Cardiac muscle cell (in vitro differentiated cells and primary cell): ENCODE measurements at places on chromosomes 13 and 19. TPM values are rescaled to one million over a fixed set of nuclear protein-coding genes. Genes with fewer than 3 reads are reported as not detected.

Gene IRGC
- polyA plus RNA-seq = not detected in 2 replicates

DNA sequence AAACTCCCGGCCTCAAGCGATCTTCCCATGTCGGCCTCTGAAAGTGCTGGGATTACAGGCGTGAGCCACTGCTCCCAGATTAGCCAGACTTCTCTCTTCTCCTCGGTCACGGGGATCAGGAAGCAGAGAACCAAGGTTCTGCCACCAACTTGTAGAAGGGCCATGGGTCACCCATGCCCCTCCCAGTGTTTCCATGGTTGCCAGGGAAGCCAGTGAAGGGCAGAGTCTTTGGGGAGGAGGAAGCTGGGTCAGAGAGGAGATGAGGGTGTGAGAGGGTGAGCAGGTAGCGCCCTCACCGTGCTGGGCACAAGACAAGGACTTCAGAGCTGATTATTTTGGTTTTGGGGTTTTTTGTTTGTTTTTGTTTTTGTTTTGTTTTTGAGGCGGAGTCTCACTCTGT, 77.1 kb downstream of the GNG7 start:
- no peak for DNase-seq

DNA sequence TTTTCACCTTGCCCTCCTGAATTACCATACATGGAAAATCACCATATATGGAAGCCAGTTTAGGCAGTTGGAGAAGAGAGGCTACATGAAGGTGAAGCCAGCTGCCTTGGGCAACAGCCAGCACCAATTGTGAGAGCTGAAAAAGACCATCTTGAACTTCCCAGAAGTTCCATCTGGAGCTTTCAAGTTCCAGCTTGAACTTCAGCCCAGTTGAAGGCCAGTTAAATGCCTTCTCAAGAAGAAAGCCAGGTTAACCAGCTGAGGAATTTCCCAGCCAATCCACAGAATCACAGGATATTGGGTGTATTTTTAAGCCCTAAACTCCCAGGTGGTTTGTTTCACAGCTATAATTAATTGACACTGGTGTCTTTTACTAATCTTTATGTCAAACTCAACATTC, 713.6 kb upstream of the MIR17HG start:
- DNase-seq = no peak

- no peak for DNase-seq
Observed at GRCh38 chr19:474126-475078, 13.6 kb upstream of the SHC2 start.

Gene EID2B
- 8.4 and 14.1 TPM in 2 replicates for polyA plus RNA-seq

DNA sequence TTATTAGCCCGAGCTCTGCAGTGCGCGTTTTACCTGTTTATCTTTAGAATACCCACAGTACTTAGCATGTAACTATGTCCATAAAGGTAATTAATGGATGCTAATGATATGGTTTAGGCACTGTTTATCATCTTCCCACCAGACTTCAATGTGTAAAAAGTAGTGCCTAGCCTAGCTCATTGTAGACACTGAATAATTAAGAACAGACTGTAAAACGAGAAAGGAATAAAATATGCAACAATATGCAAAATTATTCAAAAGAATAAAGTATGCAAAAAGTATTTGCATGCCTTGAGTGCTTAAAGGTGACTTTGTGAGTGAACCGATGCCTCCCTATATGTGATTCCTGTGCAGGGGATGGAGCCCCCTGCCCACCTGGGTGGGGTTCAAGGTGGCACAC, 35.7 kb upstream of the RNF113B start:
- DNase-seq = no peak

- no peak for DNase-seq
Observed at GRCh38 chr19:5062799-5063198, 93.9 kb downstream of the KDM4B start.

Gene ZNF844
- polyA plus RNA-seq = 5.8 and 9.1 TPM in 2 replicates

Gene LRRC63
- polyA plus RNA-seq = 2.0 and 2.5 TPM in 2 replicates

DNA sequence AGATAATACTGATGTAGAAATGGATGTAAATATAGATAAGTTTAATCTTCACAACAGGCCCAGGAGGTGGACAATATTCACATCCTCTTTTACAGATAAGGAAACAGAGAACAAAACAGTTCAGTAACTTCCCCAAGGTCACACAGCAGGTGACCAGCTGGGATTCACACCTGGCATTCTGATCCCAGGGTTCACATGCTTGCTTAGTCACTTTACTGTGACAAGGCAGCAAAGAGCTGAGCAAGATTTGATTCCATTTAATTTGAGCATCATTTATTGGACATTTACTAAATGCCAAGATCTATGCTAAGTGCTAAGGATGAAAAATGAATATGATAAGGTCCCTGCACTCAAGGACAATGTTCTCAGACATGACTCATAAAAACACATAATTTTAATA, 94.1 kb upstream of the STARD13 start:
- no peak for DNase-seq

Gene GJB6
- polyA plus RNA-seq = not detected in 2 replicates

GRCh38 chr19:7738023-7738422, 6.1 kb upstream of the CLEC4G start:
- no peak for DNase-seq

- DNase-seq = no peak
Observed at GRCh38 chr19:35346193-35347052, 1.3 kb upstream of the FFAR1 start.

DNA sequence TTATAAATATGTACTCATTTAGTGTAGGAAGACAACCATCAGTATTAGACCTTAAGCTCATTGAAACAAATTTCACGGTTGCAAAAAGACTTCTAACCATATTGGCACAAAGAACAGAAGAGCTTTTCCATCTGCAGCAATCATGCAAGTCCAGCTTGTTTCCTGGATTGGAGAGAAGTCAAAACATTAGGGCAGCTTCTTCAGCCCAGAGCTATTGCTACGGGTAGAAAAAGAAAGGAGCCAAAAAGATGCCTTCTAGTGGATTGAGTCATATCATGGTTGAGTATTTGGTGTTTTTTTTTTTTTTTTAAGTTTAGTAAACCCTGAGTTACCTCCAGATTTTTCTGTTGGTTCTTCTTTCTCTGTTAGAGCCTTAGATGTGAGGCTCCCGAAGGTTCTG, 99.8 kb downstream of the WDFY2 start:
- DNase-seq = peak; percentile 45

DNA sequence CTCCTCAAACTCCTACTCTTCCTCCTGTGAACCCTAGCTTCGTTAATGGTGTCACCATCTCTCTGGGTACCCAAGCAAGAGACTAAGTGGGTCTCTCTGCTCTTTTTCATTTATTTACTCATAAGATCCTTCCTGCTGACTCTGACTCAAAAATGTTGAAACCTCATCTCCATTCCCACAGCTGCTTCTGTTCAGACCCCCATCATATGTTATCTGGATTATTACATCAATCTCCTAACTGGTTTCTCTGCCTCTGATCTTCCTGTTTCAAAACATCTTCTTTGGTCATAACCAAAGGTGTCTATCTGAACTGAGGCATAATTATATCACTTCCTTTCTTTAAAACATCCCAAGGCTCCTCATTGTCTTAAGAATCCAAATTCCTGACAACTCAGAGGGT, 2.0 kb upstream of the MEDAG start:
- peak; percentile 49 for DNase-seq

Gene POSTN
- 4.0 and 5.0 TPM in 2 replicates for polyA plus RNA-seq

DNA sequence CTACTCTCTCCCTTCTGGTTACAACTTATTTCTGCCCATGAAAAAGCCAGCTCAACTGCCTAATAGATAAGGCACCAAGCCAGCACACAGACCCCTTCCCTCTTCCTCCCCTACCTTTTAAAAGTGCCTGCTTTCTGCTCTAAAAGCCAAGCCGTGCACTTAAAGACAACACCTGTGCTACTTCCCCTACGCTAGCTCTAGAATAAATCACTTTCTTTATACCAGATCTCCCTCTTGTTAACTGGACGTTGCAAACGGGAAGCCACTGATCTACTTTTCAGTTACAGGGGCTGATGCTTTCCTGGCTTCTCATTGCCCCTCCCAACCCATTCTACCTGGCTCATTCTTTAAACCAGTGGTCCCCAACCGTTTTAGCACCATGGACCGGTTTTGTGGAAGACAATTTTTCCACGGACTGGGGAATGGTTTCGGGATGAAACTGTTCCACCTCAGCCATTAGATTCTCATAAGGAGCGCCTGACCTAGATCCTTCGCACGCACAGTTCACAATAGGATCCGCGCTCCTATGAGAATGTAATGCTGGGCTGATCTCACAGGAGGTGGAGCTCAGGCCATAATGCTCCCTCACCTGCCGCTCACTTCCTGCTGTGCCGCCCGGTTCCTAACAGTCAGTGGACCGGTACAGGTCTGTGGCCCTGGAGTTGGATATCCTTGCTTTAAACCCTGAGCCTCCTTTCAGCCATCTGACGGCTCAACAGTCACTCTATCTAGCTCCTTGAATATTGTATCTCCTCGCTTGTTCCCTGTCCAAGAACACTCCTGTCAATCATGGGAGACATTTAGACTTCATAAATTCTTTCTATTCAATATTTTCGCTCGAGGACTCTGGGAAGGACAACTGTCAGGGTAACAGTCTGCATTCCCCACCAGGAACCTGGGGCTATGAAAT, 841 bp upstream of the ZNF223 start:
- peak; percentile 6 for DNase-seq

Gene FLT3
- polyA plus RNA-seq = not detected in 2 replicates

Gene KXD1
- 111 and 127 TPM in 2 replicates for polyA plus RNA-seq

Gene FLT3LG
- 0.86 and 2.6 TPM in 2 replicates for polyA plus RNA-seq

DNA sequence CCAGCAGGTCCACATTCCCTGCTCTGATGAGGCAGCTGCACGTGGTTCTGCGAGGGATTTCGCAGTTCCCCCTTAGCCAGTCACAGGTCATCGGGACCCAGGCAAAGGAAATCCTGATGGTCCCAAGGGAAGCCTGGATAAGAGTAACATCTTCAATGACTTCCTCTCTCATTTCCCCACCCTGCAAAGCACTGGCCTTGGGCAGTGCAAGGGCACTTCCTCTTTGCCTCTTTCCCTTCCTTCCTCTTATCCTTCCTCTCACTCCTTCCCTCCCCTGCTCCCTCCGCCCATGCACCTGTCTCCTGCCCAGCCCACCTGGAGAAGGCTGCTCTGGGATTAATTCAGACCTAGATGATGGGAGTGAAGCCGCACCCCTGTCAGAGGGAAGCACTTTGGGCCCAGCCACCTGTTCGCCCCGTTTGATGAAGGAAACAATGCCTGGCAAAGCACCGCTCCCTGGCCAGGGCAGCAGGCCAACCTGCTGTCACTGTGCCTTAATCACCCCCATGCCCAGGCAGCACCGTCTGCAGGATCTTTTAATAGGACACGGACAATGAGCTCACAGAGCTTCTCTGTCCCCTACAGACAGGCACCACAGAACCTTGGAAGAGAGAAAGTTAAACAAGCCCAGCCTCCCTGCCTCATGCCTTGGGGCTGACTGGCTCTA, 113.5 kb upstream of the PABPC3 start:
- no peak for DNase-seq

Gene CYP4F11
- not detected in 2 replicates for polyA plus RNA-seq

DNA sequence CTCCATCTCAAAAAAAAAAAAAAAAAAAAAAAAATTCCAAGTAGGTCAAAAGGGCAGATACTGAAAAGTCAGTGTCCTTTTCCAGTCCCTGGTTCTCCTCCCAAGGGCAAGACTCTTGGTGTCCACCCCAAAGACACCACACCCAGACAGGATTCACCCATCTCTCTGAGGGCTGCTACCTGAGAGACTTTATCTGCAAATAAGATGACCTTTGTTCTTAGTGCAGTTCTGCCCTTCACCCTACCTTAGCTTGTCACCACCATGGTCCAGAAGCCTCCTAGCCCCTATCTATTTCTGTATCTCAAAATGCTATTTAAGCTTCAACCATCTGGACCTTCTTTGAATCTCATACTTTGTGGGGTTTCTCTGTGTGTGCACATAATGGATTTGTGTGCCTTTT, 4.2 kb upstream of the FBXO27 start:
- no peak for DNase-seq

DNA sequence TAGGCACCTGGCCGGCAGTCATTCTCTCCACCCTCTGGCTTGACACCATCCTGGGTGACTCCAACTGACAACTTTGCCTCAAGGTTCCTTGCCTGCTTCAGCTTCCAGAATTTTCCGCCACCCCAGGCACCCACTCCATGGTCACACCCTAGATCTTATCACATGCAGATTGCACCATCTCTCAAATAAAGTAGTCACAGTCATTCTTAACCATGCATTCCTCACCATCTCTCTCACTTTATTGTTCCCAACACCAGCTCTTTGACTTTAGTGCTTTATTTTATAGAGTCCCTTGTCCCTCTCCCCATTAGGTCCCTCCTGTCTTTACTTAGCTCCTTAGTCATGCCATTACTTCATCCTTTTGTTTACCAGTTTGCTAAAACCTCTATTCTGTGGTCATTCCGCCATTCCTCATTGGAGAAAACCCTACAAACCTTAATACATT, 351.7 kb downstream of the SPRY2 start:
- no peak for DNase-seq

DNA sequence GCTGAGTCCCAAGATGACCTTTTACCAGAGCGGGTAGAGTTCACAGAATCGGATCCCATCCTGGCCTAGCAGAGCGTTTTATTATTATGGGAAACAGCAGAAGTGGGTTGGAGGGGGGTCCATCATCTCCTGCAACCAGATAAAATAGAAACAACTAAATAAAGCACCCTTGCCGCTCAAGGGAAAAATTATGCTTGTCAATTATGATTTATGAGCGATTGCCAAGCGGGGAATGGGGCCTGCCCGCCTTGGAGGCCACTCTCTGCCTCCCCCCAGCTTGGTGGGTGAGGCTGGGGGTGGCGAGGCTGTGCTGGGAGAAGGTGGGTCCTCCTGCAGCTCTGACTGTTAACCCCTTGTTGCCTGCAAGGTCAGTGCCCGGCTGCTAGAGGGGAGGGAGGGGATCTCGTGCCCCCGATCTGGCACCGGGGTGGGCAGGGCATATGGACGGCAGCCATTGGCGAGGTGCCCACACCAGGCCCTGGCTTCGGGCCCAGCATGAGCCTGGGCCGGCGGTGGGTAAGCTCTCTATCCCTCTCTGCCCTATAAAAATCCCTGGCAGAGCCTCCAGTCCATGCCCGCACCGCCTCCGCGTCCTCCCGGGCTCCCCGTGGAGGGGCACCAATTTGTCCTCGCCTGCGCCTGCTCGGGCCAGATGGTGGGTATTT, 129.1 kb downstream of the URI1 start:
- DNase-seq = no peak

- DNase-seq = peak; percentile 60
Observed at GRCh38 chr19:49473868-49474541, at the start of gene FLT3LG. Gene FLT3LG, plus strand, starts transcription at chr19:49474215. Its CDS starts 425 bp downstream, at chr19:49474640.
